ENCODE measurements at places on chromosomes 2 and 18.

DNA sequence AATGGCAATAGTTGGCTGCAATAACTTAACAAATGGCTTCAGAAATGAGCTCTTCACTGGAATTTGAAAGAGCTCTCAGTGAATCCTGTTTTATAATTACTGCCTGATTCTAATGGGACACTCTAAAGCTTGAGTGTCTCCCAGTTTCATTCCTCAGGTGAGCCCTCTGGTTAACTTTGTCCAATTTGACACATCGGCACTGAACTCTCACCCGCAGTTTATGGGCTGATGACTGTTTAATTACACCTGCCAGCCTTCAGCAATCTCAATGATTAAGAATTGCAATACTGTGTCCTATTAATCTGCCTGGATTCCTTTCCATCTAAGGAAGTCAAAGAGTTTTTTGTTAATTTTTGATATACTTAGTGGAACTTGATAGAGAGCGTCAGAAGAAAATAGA is 110.7 kb upstream of the NABP1 start:
- DNase-seq = no peak

DNA sequence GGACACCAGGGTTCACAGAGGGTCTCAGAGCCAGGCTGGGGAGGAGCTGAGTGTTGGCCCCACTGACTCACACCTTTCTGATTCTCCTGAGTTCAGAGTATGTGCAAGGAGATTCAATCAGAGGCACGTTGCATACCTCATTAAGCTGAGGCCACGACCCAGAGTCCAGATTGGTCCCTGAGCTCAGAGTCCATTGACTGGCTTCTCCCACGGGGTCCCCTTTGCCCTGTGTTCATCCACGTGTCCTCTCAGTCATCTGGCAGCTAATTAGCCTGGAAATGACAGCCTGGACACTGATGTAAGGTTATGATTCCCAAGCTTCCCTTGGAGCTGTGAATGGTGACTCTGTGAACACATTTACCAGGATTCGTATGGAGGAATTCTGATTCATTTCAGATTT is 267.2 kb downstream of the SH3BP4 start:
- no peak for DNase-seq

GRCh38 chr18:12438257-12438656 is 30.5 kb downstream of the PRELID3A start:
- DNase-seq = no peak

DNA sequence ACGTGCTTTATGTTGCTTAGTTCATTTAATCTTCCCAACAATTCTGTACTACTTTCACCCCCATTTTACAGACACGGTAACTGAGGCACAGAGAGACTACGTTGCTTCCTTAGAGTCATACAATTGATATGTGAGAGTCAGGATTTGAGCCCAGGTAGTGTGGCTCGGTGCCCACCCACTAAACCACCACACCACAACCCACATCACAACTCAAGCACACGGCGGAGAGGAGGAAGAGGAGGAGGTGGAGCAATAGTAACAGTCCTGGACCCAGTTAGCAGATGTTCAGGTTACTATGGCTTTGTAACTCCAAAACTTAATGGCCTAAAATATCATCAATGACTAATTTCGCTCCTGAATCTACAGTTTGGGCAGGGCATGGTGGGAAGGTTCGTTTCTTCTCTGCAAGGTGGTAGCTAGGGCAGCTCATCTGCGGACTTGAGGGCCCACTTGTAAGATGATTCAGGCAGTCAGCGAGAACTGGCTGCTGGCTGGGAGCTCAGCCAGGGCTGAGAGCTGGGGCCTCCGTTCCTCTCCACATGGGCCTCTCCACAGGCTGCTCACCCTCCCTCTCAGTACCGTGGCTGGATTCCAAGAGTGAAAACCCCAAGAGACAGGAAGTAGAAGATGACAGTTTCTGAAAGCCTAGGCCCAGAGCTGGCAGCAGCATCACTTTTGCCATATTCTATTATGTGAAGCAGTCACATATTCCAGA is 167.1 kb downstream of the ZFP36L2 start:
- DNase-seq = peak; percentile 98

DNA sequence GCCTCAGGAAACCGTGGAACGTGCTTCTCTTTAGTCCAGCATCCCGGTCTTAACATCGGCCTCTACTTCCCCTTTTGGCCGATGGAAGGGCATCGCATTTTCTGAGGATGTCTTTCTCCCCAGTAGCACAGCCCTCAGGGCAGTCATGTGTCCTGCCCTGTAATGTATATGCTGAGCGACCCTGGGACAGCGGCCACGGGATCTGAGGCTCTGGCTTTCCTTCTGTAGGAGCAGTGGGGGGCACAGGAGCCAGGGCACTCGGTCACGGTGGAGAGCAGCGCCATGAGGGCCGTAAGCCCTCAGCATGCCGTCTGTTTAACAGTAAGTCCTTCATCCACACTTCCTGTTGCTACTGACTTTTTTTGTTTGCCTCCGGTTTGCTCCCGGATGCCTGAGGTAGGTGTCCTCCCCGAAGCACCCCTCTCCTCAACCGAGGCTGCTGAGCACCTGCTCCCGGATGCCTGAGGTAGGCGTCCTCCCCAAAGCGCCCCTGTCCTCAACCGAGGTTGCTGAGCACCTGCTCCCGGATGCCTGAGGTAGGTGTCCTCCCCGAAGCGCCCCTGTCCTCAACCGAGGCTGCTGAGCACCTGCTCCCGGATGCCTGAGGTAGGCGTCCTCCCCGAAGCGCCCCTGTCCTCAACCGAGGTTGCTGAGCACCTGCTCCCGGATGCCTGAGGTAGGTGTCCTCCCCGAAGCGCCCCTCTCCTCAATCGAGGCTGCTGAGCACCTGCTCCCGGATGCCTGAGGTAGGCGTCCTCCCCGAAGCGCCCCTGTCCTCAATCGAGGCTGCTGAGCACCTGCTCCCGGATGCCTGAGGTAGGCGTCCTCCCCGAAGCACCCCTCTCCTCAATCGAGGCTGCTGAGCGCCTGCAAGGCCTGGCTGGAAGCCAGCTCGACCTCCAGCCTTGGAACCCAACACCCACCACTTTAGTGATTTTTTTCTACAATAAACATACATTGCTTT is 169.3 kb downstream of the HDAC4 start:
- DNase-seq = no peak

GRCh38 chr2:189798312-189799029 is 14.2 kb downstream of the PMS1 start:
- peak; percentile 52 for DNase-seq

GRCh38 chr2:10079870-10080535 is at the start of gene CYS1:
Gene CYS1 (minus strand): TSS chr2:10080411. CDS start chr2:10080223, 188 bp downstream.
- no peak for DNase-seq

- DNase-seq = no peak
Measured at GRCh38 chr2:63651356-63651755, 62.6 kb downstream of the MDH1 start.

GRCh38 chr2:80078290-80079036 is 226.1 kb downstream of the LRRTM1 start:
- no peak for DNase-seq

DNA sequence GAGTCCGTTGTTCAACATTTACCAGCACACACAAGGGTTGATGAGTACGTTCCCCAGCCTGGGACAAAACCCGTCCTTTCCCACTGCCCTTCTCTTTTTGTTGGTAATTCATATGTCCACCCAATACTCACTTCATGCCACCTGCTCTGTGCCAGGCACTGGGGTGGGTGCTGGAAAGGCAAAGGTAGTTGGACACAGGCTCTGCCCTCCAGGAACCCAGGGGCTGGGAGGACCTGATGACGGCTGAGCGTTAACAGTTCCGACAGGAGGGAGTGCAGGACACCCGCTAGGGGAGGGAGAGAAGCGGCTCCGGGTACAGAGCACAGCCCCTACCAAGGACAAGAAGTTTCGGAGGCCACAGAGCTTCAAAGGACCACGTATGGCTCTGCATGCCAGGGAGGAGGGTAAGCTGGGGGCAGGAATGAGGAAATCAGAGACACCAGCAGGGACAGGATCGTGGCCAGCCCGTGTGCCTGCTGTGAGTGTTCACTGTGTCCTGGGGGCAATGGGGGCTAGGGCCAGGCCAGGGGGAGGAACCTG is 134.1 kb upstream of the GPC1 start:
- no peak for DNase-seq

- no peak for DNase-seq
Measured at GRCh38 chr2:167890739-167891138, 356.7 kb downstream of the STK39 start.

- no peak for DNase-seq
Measured at GRCh38 chr18:47492691-47493090, 241.2 kb upstream of the SKOR2 start.

GRCh38 chr2:239250216-239251081 is 150.4 kb downstream of the HDAC4 start:
- DNase-seq = no peak

DNA sequence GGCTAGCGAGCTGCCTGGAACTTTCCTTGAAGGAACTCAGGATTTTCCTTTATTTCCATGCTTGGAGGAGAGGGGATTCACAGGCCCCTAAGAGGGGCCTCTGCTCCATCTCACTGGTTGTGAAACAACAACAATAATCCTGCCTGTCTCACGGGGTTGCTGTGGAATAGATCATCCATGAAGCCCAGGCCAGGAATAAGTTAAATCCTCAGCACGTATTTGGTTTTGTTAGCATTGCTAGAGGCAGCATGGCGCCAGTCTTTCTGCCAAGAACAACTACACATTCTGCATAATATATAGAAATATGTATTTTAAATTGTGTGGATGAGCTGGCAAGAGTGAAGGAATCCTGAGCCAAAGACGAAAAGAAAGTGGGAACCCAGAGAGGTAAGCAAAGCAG is 80.8 kb upstream of the L3MBTL4 start:
- DNase-seq = no peak

DNA sequence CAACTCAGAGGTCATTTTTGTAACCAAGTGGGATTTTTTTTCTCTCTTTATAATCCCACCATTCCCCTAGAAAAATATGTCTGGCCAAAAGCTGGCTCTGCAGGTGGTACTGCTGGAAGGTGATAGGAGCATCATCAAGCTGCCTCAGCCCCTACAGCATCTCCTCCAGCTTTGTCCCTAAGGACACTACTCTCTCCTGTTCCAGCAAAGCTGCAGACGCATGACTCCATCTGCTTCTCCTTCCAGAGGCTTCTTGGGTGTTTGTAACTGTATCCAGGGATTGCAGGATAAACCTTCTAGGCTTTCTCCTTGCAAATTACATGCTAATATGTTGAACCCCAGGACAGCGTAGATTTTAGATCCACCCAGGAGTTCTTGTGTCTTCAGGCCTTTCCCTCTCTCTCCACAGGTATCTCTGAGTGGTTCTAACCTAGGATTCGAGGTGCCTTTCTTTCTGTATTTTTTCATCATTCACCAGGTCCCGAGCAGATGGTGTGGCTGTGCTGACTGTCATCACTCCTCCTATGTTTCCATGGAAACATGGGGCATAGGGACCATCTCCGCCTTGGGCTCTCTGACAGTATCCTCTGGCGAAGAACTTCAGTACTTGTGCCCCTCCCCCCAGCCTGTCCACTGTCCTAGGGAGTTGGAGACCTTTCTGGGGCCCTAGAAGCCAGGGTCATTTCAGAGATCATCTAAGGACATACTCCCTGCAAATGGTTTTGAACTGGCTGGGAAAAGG is 34.3 kb downstream of the AFF3 start:
- no peak for DNase-seq

DNA sequence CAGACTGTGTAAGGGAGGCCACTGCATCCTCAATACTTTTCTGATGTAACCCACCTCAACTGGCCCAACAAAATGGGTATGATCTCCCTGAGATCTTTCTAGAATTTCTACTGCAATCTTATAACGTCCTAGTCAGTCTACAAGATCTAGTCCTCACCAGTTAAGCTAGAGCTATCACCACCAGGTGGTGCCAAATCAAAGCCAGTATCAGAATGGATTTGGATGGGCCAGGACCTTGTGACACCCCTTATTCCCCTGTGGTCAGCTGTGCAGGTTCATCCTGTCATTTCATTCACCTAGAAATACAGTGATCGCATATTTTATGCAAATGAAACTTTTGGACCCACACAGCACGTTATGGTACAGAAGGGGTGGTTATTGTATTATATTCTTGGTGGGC is 90.3 kb downstream of the OLA1 start:
- peak; percentile 59 for DNase-seq

DNA sequence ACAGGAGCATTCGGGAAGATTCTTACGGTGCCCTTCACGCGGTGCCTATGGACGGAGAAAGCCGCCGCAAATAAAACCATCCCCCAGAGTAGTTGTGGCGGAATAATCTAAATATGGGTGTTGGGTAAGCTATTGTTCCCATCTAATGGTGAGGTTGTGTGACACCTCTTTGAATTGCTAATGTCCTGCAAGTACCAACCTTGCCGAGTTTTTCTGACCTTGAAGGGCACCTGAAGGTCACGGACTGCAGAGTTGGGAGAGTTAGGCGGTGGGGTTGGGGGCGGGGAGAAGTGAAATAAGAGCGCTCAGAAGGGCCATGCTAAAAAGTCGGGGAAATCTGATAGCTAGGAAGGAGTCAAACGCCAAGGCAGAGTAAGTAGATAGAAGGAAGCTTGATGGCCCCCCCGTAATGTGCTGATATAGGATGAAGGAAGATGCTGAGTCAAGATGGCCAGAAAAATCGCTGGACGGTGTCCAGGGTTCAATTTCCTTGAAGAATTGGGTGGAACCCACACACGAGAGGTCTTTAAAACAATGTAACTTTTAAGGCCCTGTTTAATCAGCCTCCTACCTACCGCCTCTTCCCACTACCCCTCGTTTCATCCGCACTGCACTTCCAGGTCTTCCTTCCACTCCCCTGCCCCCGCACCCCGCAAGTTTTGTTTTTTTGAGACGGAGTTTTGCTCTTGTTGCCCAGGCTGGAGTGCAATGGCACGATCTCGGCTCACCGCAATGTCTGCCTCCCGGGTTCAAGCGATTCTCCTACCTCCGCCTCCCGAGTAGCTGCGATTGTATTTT is 600 bp downstream of the KATNAL2 start:
- DNase-seq = peak; percentile 31
